ENCODE measurements at places on chromosomes 7 and 10. TPM values are rescaled to one million over a fixed set of nuclear protein-coding genes. Genes with fewer than 3 reads are reported as not detected.

PDK4 gene
- total RNA-seq, result 1.0 TPM

ANK3 gene
- 9.1 TPM for total RNA-seq

EGR2 gene
- 1.1 TPM for total RNA-seq

NEUROG3 gene
- 0.14 TPM for total RNA-seq

MTERF1 gene
- total RNA-seq, result 18.5 TPM

BMPER gene
- total RNA-seq, result 0.08 TPM

Data from H4 (cell line).